IPS-NIHi11 (cell line): ENCODE measurements at places on chromosomes 1 and 21.

DNA sequence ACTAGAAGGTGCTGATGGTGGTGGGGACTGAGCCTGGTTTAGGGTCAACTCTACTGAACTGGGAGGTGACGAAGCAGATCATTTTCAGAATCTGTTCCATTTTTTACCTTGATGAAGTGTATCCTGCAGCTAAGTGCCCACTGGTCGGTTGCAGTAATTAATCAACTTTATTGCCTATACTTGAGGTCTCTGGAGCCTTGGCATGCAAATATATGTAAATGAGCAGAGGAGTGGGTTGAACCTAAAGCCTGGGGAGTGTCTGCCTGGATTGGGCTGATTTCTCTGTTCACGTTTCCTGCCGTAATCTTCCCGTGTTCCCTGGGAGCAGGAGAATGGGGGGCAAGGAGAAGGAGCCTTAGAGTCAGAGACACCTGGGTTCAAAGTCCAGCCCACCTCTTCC is 286.8 kb downstream of the PTPRU start:
- DNase-seq = no peak

DNA sequence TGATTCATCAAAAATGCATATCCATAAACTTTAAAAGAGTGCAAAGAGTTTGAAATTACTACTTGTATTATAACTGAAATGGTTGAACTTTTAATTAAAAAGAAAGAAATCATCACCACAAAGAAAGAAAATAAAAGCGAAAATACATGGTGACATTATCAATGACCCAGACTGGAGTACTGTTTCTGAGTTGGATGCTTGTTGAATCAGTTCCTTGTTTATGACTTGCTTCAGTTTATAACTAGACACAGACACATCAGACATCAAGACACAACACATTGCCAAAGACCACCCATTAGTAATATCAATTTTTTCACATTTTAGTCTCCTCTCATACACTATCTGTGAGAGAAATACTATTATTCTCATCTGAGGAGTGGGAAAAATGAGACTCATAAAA is 293.0 kb downstream of the MRPL39 start:
- DNase-seq = no peak

DNA sequence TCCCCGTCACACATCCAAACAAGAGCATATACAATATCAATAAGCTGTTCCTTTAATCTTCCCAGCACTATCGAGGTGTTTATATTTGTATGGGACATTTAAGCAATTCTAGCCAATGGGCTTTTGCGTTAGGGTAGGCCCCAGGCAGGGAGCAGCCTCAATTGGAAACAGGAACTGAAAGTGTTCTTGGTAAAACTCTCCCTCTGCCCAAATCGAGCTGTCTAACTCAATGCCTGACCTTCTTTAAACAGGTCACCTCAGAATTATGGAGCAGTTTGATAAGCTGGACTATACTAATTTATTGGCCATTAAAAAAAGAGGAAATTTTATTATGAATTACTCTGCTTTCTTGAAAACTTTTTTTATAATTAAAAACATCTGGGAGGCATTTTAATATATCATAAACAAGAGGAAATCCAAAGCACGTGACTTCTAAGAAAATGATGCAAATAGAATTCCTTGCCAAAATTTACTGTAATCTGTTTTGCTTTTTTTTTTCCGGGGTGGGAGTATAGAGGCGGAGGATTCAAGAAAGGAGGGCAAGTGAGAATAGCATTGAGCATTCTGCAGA is 498.1 kb downstream of the LMO4 start:
- DNase-seq = no peak

- no peak for DNase-seq
Measured at GRCh38 chr1:89022167-89022959, at the start of gene GBP3. Gene GBP3 (minus strand): TSS chr1:89022866. CDS start chr1:89020721, 2,145 bp downstream.

- DNase-seq = no peak
Measured at GRCh38 chr1:113616156-113616555, 143.1 kb downstream of the PHTF1 start.

DNA sequence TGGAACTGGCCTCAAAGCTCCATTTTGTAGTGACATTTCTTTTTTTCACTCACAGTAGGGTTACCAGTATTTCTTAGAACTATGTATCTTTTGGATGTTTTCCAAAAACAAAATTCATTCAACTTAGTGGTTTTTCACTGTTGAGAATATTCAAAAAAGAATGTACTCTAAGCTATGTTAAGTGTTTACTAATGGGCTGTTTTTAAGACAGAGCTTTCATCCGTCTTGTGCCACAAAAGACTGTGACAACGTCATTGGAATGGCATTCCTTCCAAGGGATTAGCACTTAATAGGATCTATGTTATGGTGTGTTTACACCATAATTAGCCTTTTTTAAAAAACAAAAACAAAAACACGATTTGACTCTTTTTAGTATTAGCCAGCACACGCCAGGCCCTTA is 66.8 kb downstream of the TTC3 start:
- DNase-seq = peak; percentile 29

GRCh38 chr1:212977781-212978645 is 27.7 kb downstream of the VASH2 start:
- DNase-seq = no peak

- no peak for DNase-seq
Measured at GRCh38 chr21:15001857-15002606, 62.8 kb downstream of the NRIP1 start.

- DNase-seq = no peak
Measured at GRCh38 chr21:45158491-45159423, 84.4 kb downstream of the ADARB1 start.

GRCh38 chr1:173206816-173207568 is at the start of gene TNFSF4:
Gene TNFSF4 (minus strand): TSS chr1:173207331. CDS start chr1:173207176, 155 bp downstream.
- DNase-seq = no peak

DNA sequence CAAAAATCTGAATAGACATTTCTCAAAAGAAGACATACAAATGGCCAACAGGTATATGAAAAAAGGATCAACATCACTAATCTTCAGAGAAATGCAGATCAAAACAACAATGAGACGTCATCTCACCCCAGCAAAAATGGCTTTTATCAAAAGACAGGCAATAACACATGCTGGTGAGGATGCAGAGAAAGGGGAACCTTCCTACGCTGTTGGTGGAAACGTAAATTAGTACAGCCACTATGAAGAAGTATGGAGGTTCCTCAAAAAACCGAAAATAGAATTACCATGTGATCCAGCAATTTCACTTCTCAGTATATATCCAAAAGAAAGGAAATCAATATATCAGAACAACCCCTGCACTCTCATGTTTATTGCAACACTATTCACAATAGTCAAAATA is 65.1 kb upstream of the ATP1B1 start:
- no peak for DNase-seq

DNA sequence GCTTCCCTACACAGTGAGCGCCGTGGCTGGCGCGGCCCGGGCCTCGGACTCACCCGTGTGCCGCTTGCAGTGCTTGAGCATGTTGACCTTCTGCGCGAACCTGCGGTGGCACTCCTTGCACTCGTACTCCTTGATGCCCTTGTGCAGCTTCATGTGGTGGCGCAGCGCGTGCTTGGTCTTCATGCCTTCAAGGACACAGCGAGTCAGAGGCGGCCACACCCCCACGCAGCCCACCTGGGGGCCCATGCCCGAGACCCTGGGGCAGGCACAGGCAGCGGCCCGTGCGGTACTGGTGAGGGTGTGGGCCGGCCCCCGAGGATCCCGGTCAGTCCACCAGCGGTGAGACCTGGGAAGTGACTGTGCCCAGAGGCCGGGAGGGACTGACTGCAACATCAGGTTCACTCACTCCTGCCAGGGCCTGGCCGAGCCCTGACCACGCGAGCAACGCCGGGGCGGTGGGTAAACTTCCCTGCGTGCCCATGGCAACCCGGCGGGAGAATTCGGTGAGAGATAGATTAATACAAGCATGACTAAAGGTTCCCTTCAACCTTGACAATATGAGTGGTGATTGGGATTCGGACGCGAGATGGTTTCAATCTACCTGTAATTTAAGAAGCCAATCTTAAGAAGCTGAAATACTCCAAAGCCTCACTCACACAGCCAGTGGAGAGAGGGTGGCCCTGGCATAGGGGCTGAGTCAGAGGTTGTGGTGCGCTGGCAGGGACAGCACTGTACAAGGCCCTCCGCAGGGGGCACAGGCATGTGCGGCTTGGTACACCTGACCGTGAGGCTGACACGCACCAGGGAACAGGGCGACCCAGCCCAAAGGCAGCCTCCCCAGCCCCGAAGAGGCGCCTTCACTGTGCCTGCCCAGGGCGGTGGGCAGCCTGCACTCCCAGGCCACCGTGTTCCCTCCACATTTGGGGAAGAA is 49.1 kb upstream of the RIPK4 start:
- no peak for DNase-seq

GRCh38 chr1:17927952-17928351 is 172.8 kb downstream of the ACTL8 start:
- no peak for DNase-seq

DNA sequence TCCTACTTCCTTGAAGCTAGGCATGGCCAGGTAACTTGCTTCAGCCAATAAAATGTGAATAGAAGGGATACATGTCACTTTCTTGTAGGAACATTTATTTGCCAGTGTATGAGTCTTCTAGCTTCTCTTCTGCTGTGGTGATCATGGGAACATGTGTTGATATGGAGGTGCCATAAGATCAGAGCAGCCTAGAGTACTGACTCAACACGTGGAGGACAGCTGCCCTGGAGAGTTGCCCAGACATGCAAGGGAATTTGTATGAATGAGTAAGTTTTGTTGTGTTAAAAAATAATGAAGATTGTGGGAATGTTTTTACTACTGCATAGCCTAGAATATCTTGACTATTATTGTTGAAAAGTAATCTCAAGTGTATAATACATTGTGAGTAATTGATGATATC is 502.3 kb downstream of the NUF2 start:
- no peak for DNase-seq

GRCh38 chr1:242212401-242212800 is 213.5 kb upstream of the MAP1LC3C start:
- DNase-seq = peak; percentile 50

- DNase-seq = no peak
Measured at GRCh38 chr1:10471411-10472219, 714 bp downstream of the DFFA start.

- DNase-seq = peak; percentile 62
Measured at GRCh38 chr1:32241001-32241763, 5.8 kb upstream of the FAM167B start.

- DNase-seq = no peak
Measured at GRCh38 chr21:31583498-31583897, 76.0 kb upstream of the SOD1 start.

- no peak for DNase-seq
Measured at GRCh38 chr1:93317207-93317606, 28.5 kb upstream of the DR1 start.

GRCh38 chr1:2205191-2205952 is 10.8 kb upstream of the FAAP20 start:
- peak; percentile 94 for DNase-seq

- no peak for DNase-seq
Measured at GRCh38 chr1:96059736-96060135, 661.8 kb upstream of the PTBP2 start.

GRCh38 chr1:223189903-223190724 is 47.1 kb upstream of the TLR5 start:
- no peak for DNase-seq

GRCh38 chr21:45528981-45529784 is 13.1 kb downstream of the SLC19A1 start:
- no peak for DNase-seq

GRCh38 chr1:197541411-197541810 is 233.9 kb downstream of the DENND1B start:
- no peak for DNase-seq

- no peak for DNase-seq
Measured at GRCh38 chr1:87765057-87765680, 436.5 kb downstream of the LMO4 start.

- no peak for DNase-seq
Measured at GRCh38 chr1:178933709-178934490, 63.0 kb upstream of the ANGPTL1 start.

DNA sequence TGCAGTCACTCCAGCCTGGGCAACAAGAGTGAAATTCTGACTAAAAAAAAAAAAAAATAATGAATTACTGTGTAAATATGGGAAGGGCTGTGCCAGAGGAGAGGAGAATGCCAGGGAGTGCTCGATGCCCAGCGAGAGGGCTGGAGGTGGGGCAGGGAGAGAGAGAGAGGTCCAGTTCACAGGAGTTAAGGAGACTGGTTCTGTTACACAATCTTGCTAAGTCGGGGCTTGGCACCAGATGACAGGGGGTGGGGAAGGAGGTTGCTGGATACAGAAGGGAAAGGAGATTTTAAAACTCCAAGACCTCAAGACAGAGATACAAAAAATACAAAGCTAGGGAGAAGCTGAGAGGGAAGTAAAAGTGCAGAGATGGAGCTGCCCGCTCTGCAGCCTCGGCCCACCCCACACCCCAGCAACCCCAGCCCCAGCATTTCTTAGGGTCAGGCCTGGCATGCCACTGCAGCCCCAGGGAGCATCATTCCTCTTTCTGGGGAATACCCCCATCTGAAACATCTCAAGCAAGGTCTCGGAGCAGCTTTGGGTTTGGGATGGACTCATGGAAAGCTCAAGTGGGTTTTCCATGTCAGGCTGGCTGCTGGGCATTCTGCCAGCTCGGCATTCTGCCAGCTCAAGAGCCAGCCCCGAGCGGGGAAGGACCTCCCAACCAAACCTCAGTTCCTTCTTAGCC is 991 bp downstream of the SELENBP1 start:
- DNase-seq = no peak

DNA sequence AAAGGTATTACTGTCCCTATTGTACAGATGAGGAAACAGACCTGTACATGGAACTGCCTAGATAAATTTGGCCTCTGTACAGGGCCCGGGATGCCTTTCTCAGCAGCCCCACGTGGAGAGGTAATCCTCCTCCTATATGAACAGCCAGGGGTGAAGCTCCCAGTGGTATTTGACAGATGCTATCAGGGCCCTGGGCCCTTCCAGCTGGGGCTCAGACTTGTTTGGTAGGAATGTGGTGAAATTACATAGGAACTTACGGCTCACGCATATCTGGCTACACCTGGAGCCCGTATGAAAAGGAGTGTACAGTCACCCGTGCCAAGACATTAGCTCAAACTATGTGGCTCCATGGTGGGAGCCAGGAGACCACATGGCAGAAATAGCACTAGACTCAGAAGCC is 24.8 kb upstream of the TCEA3 start:
- DNase-seq = no peak

- no peak for DNase-seq
Measured at GRCh38 chr1:206676499-206676898, 8.2 kb upstream of the MAPKAPK2 start.
